Activated naive CD4-positive, alpha-beta T cell treated with anti-CD3 and anti-CD28 coated beads, Interleukin-2, amount 50 U/mL, for 72 hours (primary cell): ENCODE measurements at places on chromosomes 2 and 18. TPM values are rescaled to one million over a fixed set of nuclear protein-coding genes. Genes with fewer than 3 reads are reported as not detected.

CD28 gene
- total RNA-seq = 191 TPM

TFPI gene
- not detected for total RNA-seq

OSR1 gene
- not detected for total RNA-seq

SUMO1 gene
- 121 TPM for total RNA-seq

NEU2 gene
- total RNA-seq = not detected

C2orf80 gene
- total RNA-seq = not detected

DSG4 gene
- not detected for total RNA-seq

YPEL5 gene
- total RNA-seq = 26.0 TPM

SCTR gene
- not detected for total RNA-seq

CRYGD gene
- total RNA-seq = not detected

LRP1B gene
- total RNA-seq = not detected

ZNF385B gene
- total RNA-seq = not detected

ABCG5 gene
- total RNA-seq = not detected

COL3A1 gene
- not detected for total RNA-seq

ACAA2 gene
- total RNA-seq = 47.0 TPM

PIEZO2 gene
- total RNA-seq = not detected

DNAJC5G gene
- not detected for total RNA-seq

CAPN13 gene
- total RNA-seq = not detected

ITGB6 gene
- not detected for total RNA-seq

COL4A4 gene
- total RNA-seq = not detected

LYPD6B gene
- total RNA-seq = not detected

ASIC4 gene
- total RNA-seq = 0.98 TPM

TGFBRAP1 gene
- 22.6 TPM for total RNA-seq

KCNG2 gene
- total RNA-seq = not detected

HK2 gene
- total RNA-seq = 84.5 TPM

VAMP8 gene
- total RNA-seq = 135 TPM
